Sigmoid colon (tissue), 7 donors: ENCODE measurements at places on chromosomes 2 and 18.

GRCh38 chr2:217065695-217066405, 206.0 kb upstream of the TNP1 start:
- H3K4me3 ChIP-seq, result no peak overlapping the region
- no peaks in the 10 kb centered on the region for H3K36me3 ChIP-seq
- no peaks in the 10 kb centered on the region for H3K27me3 ChIP-seq
- peak overlapping the region; percentile 75 for H3K27ac ChIP-seq
- peaks cover 33% of the 10 kb centered on the region for H3K4me1 ChIP-seq
- DNase-seq, result no peak

GRCh38 chr2:179606141-179606540, 255.3 kb downstream of the ZNF385B start:
- DNase-seq, result no peak
- no peaks in the 10 kb centered on the region for H3K27me3 ChIP-seq
- H3K36me3 ChIP-seq, result no peaks in the 10 kb centered on the region
- no peak overlapping the region for H3K27ac ChIP-seq
- H3K4me3 ChIP-seq, result no peak overlapping the region

DNA sequence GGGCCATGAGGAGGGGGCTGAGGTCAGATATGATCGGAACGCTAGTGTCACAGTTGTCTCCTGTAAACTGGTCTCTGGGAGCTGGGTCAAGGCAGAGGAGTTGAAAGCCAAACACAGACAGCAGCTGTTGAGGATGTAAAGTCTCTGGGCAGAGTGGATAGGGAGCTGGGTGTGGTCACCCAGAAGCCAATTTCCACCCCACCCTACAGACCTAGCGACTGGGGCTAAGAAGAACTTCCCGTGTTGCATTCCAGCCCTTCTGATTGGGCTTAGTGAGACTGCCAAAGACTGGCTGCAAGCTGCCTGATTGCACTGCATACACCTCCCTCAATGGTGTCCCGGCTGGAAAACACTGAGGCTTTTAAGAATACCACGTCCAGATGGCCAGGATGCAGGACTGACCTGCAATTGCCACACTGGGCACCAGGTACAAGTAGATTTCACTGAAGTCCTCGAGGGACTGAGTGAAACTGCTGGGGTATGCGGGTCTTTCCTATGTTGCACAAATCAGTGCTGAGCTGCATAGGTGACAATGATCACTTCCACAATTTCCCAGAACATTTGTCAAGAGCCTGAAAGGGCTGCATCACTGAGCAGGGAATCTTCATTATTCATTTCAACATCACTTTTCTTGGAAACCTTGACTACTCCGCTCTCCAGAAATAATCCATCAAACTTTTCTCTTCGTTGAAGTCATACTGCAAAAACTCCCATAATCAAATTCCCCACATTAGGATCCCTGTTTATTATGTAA, 43.1 kb upstream of the EML4 start:
- DNase-seq, result no peak
- H3K27me3 ChIP-seq, result no peaks in the 10 kb centered on the region
- H3K4me3 ChIP-seq, result no peak overlapping the region
- no peaks in the 10 kb centered on the region for H3K36me3 ChIP-seq
- peaks cover 21% of the 10 kb centered on the region for H3K4me1 ChIP-seq

DNA sequence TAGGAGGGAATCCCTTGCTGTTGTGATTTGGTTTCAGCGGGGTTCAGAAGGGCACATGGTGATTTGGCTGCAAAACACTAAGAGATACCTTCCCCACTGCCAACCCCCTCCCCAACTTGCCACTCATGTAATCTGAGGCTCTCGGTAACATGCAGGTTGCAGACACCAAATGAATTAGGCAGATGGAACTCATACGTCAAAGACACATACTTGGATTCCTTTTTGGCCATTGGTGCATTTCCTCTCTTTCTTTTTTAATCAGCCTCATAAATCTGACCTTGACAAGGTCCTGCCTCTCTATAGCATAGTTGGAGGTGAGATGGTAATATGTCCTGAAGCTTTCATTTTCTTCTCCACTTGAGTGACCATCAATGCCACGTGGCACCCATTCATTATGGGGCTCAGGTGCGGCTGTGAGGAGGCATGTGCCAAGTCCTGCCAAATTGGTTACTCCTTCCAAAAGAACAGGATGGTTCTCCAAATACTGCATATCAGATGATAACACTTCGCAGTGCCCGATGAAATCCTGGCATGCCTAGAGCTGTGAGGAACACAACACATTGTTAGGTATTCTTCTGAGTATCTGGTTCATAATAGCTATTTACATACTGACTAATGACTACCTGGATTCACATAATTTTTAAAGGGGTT, 8.3 kb upstream of the TMEM178A start:
- H3K36me3 ChIP-seq, result no peaks in the 10 kb centered on the region
- H3K27ac ChIP-seq, result no peak overlapping the region
- H3K4me1 ChIP-seq, result no peaks in the 10 kb centered on the region

GRCh38 chr2:235215248-235215647, 263.4 kb downstream of the SH3BP4 start:
- H3K36me3 ChIP-seq, result no peaks in the 10 kb centered on the region
- no peaks in the 10 kb centered on the region for H3K27me3 ChIP-seq
- DNase-seq, result no peak
- H3K27ac ChIP-seq, result no peak overlapping the region
- H3K4me1 ChIP-seq, result no peaks in the 10 kb centered on the region
